ENCODE measurements at places on chromosomes 4 and X.

DNA sequence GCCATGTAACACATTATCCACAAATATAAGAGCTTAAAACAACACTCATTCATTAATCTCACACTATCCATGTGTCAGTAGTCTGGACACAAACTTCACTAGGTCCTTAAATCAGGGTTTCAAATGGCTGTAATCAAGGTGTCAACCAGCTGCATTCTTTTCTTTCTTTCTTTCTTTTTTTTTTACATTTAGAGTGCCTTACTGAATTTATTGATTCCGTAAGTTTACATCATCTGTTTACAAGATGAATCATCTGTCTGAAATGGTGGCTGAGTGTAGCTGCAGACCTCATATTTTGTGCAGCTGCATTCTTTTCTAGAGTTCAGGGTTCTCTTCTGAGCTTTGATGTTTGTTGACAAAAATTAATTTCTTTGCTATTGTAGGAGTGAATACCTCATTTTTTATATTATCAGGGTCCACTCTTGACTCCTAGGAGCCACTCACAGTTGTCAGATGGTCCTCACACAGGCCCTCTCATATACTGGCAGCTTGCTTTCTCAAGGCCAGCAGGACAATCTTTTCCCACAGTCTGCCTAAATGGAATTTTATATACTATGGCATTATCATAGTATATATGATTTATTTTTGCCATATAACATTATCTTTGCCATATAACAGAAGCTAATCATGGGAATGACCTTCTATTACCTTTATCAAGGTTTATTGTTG is 37.8 kb downstream of the SPOCK3 start:
- DNase-seq = no peak

DNA sequence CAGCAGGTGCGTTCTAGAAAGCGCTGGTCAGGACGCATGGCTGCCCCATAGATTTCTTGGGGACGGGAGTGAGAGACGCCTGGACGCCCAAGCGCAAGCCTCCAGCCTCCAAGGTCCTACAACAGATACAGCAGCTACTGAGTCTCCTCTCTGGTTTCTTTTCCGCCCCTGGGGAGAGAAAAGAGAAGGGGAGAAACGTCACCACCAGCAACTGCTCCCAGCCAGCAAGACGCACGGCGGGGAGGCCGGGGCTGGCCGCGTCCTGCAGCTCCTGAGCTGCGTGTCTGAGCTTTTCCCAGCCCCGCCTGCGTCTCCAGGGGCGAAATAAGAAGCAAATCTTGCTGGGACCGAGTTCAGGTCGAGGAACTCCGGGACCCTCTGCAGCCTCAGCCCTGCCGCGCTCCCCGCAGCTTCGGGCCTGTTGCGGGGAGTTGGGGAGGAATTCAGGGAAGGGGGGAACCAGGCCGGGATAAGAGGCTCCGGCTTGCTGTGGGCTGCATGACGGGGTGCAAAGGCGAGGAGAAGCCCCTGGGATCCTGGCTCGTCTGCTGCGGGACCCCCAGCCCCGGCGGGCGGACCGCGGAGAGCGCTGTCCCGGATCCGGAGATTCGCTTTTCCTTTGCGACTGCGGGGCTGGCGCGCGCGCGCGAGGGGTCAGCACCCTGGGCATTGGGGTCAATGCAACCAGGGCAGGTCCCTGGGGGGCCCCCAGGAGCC is 6.8 kb upstream of the SHOX start:
- no peak for DNase-seq

GRCh38 chrX:31702222-31702621 is 630.4 kb upstream of the FTHL17 start:
- no peak for DNase-seq

GRCh38 chr4:144575181-144575580 is 70.8 kb upstream of the HHIP start:
- no peak for DNase-seq

- no peak for DNase-seq
Observed at GRCh38 chr4:156595041-156595440, 376.6 kb downstream of the PDGFC start.

DNA sequence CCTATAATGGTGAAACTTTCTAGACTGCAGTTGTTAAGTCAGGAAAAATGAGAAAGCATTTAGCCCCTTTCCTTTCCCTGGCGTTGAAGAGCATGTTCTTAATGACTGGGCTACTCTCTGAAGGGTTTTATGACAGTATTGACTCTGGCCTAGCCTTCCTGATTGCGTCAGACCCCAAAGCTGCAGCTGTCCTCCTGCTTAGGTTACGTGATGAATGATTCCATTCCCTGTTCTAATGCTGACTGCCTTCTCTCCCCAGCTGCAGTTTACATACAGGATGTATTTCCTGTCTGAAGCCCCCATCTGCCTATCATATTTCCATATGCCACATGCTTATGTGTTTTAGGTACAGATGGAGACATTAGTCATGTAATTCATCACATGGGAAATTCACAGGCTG is 105.8 kb upstream of the EGFL6 start:
- no peak for DNase-seq

DNA sequence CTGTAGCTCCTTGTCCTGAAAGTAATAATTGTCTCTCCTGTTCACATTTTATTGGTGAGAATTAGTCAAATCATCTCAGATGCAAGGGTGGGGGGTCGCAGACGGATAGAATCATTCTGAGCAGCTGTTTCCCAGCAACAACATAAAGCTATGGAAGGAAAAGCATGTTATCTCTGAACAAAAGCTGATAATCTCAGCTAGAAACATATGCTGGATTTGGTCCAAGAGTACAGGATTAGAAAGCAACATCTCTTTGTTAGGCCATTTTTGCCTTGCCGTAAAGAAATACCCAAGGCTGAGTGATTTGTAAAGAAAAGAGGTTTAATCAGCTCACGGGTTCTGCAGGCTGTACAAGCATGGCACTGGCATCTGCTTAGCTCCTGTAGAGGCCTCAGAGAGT is 472.8 kb upstream of the BOD1L1 start:
- no peak for DNase-seq

DNA sequence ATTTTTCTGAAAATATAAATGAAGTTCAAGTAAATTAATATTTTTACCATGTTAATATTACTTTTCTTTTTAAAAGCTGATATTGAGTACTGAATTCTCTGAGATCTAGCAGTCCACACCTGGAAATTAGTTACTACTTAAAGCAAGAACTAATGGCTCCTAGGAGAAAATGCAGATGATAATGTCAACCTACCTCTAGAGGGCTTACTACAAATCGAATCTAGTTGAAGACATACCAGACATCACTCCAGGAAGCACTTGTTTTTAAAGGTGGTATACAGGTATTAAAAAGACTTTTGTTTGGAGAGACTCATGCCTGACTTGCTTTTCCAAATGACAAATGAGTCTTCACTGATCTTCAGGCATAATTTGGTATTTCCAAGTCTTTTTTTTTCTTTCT is 516.4 kb upstream of the BOD1L1 start:
- DNase-seq = no peak

All from activated CD4-positive, CD25-positive, alpha-beta regulatory T cell treated with anti-CD3 and anti-CD28 coated beads, Interleukin-2, amount 50 U/mL, for 16 hours (primary cell).